Activated CD4-positive, alpha-beta T cell treated with anti-CD3 and anti-CD28 coated beads, Interleukin-2, amount 10 ng/mL, durations not matched to agents 24 days and 14 days (primary cell): ENCODE measurements at places on chromosomes 16 and 17.
A peak's percentile ranks its signal among the peaks of the same experiment; 100 is the strongest.

DNA sequence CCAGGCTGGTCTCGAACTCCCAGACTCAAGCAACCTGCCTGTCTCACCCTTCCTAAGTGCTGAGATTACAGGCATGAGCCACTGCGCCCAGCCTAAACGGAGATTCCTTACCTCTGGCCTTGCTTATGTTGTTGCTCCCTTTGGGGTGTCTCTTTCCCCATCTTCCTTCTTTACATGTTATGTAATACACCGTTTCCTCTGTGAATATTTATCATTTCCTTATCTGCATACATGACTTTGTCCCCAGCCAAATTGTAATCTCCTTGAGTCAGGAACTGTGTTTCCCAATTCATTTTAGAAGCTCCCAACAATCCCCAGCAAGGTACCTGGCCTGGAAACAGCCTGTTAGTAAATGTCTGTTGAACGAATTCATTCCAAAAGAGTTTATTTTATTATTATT is 15.7 kb downstream of the COPZ2 start:
- no peak for DNase-seq

- DNase-seq: no peak
Measured at GRCh38 chr17:15470536-15470935, 3.1 kb upstream of the CDRT4 start.

GRCh38 chr16:57167953-57168352 is 17.9 kb downstream of the PSME3IP1 start:
- peak; percentile 82 for DNase-seq

GRCh38 chr17:72158895-72159885 is 38.4 kb downstream of the SOX9 start:
- DNase-seq: no peak

DNA sequence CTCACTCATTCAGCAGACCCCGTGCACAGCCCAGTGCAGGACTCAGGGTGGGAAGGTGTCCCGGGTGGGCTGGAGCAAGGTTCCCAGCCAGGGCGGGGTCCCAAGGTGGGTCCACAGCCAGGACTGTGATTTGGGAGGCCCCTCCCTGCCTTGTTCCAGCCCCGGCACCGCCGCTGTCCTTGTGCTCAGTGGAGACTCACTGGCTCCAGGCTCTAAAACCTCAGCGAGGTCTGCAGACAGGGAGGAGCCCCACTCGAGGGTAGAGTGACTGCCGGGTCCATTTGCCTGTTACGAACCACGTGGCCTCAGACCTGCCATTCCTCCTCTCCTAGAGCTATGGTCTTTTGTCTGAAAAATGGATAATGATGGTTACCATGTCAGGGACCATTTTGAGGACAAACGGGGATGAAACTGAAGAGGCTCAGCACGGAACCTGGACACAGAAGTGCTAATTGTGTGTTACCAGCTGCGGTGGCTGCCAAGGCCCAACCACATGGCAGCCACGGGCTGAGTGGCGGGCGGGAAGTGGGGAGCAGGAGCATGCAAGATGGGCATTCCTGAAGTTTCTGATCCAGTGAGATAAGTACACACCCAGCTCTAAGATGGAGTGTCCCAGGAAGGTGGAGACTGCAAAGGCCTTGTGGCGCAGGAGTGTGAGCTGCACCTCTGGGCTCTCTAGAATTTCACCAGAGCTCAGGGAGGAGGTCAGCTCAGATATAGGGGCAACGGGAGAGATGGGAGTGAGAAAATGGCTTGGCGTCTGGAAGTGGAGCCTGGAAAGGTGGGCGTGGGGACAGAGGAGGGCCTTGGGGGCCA is 317.6 kb downstream of the SEC14L1 start:
- DNase-seq: peak; percentile 80

- DNase-seq: no peak
Measured at GRCh38 chr17:28470914-28471366, 2.5 kb upstream of the SLC13A2 start.

GRCh38 chr17:41864498-41864835 is 756 bp downstream of the KLHL11 start:
- no peak for DNase-seq

DNA sequence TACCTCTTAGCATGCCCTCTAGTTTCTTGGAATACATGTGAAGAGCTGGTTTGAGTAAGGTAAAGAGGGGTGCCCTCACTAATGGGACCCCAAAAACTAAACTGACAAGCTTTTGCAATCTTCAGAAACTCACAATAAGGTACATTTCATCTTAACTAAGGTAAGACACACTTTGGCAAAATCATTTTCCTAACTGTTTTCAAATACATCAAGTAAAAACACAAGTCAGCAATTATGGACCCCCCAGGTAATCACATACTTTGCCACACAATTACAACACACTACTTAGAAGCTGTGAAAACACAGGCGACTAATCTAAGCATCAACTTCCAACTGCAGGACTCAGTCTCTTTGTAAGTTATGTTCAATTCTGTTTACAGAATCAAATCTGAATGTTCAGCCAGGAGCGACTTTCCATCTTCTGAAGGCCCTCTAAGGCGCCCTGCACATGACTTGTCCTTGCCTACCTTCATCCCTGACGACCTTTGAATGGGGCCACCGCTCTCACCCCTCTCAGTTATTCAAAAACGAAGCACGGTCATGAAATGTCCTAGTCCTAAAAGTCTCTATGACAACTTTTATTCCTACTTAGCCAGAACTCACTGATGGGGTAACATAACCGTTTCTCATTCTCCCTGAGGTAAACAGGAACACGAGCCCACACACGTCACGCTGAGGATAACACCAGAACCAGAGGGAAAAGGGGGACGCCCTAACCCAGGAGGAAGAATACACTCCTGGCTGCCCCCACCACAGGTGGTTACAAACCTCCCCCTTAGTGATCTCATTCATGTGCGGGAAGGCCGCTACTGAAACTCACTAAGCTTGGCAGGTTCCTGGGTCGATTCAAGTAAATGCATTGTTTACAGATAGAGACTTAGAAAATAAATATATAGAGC is 5.5 kb downstream of the CREBBP start:
- DNase-seq: peak; percentile 52

DNA sequence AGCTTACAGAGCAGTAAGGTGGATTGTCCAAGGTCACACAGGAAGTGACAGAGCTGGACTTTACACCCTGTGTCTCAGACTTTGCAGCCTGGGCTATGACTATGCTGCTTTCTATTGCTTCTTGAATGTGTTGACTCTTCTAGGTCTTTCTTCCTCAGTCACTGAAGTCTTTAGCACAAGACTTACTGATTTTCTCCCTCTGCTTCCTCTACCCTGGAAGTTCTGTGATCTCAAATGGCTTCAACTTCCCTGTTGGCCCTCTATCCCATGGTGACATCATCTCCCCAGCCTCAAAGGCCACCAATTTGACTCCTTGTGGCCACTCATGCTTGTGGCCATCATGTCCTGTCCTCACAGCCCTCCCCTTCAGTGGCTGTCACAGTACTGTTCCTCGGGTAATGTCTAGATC is 181.3 kb downstream of the HS3ST3A1 start:
- no peak for DNase-seq

GRCh38 chr16:72502594-72503005 is 330.6 kb upstream of the PMFBP1 start:
- no peak for DNase-seq

- DNase-seq: peak; percentile 88
Measured at GRCh38 chr16:12095275-12096156, 119.0 kb downstream of the SNX29 start.

DNA sequence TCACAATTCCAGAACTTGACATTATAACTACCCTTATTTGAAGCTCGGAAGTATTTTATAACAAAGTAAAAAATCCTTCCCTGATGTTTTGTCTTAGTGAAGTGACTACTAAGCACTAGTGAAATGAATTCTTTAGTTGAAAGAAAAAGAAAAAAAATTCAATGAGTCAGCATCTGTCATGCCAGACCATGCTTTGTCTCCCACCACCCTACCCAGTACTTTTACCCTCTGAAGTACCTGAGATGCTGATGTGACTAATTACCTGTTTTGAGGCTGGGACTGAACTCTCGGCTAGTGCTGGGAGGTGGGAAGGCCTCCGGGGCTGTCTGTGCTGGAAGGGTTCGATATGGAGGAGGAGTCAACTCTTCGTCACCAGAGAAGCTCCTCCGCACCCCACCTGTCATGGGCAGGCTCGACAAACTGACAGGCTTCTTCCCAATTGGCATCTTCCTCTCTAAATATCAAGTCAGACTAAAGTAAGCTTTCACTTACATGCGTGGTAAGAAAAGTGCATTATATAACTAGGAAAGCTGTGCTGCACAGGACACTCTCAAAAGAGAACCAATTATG is 19.6 kb downstream of the NME2 start:
- peak; percentile 49 for DNase-seq

DNA sequence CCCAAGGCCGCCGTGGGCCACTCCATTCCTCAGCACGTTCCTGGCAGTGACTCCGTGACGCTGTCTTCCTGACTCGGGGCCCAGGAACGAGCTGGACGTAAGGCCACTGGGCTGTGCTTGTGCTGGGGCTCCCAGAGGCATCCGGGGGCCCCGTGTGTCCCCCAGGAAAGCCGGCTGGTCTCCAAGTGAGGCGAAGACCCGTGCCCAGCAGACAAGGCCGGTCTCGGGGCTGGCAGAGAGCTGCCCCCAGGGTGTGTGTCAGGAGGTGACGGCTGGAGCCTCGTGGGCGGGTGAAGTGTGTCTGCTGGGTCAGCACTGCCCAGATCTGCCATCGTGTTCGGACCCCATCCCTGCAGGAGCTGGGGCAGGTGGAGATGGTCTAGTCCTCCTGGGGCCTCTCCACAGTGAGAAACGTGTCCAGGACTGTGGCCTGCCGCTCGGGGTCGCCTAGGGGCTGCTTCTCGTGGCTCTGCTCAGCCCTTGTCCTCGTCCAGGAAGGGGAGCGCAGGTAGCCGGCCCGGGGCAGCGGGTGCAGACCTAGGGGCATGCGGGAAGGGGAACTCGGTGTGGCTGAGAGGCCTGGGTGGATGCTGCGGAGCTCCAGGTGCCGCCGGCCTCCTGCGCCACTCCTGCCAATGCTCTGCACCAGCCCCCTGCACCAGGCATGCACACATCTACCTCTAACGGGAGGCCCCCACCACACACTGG is 13.1 kb downstream of the DBNDD1 start:
- no peak for DNase-seq

GRCh38 chr17:73588891-73589290 is 55.4 kb downstream of the SDK2 start:
- no peak for DNase-seq

DNA sequence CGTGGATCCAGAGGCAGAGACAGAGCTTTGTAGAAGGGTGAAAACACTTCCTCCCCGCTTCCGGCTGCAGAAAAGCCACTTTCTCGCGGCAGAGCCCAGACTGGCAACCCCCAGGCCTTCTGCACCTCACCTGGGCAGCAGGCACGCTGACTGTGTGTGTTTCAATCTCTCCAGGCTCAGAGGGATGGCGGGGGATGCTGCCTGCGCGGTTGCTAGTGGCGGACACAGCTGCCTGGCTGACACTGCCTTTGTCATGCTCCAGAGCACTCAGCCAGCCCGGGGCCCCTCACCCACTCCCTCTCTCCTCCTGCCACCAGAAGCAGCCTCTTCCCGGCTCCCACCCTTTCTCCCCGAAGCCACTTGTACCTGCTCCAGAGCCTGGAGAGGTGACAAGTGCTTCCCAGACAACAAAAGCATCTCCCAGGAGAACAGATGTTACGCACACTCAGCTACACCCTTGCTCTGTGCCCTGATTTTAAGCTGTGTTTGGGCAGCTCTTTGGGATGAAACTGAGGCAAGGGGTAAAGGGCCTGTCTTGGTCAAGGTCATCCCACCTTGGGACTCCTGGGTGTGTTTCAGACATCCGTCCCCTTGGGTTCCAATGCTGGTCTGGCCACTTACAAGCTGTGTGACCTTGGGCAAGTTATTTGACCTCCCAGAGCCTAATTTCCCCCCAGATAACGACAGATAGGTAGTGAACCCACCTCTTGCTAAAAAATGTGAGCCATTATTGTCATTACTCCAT is 9.2 kb upstream of the GLIS2 start:
- peak; percentile 81 for DNase-seq
